ENCODE measurements at places on chromosomes 3 and 15. TPM values are rescaled to one million over a fixed set of nuclear protein-coding genes. Genes with fewer than 3 reads are reported as not detected.

Gene RASGRP1
- 10.2 TPM for total RNA-seq

Gene GOLGA8G
- 0.09 TPM for total RNA-seq

Gene CEMIP
- 7.1 TPM for total RNA-seq

Gene RAD51
- 2.4 TPM for total RNA-seq

Gene GOLGA6L9
- total RNA-seq, result 9.5 TPM

Gene TNFSF10
- 2.0 TPM for total RNA-seq

Gene EPHA3
- 57.7 TPM for total RNA-seq

Gene CPEB1
- 4.4 TPM for total RNA-seq

Gene A4GNT
- total RNA-seq, result not detected
